ENCODE measurements at places on chromosomes 5 and 9. TPM values are rescaled to one million over a fixed set of nuclear protein-coding genes. Genes with fewer than 3 reads are reported as not detected.

Gene RORB
- 2.5 TPM for total RNA-seq

Gene SAXO1
- total RNA-seq: 0.15 TPM

Gene BTNL3
- 0.34 TPM for total RNA-seq

GRCh38 chr9:71681708-71682272 is 86.5 kb downstream of the CEMIP2 start:
- DNase-seq: no peak

- no peak for DNase-seq
These were observed 58.6 kb downstream of the LHFPL2 start for GRCh38 chr5:78589923-78590322.

GRCh38 chr5:171827162-171827561 is 41.5 kb downstream of the SMIM23 start:
- no peak for DNase-seq

GRCh38 chr5:116444373-116445295 is 130.0 kb downstream of the SEMA6A start:
- no peak for DNase-seq
